ENCODE measurements at places on chromosomes 5 and 9.

- DNase-seq: no peak
Observed at GRCh38 chr9:134456756-134457305, 130.6 kb downstream of the RXRA start.

DNA sequence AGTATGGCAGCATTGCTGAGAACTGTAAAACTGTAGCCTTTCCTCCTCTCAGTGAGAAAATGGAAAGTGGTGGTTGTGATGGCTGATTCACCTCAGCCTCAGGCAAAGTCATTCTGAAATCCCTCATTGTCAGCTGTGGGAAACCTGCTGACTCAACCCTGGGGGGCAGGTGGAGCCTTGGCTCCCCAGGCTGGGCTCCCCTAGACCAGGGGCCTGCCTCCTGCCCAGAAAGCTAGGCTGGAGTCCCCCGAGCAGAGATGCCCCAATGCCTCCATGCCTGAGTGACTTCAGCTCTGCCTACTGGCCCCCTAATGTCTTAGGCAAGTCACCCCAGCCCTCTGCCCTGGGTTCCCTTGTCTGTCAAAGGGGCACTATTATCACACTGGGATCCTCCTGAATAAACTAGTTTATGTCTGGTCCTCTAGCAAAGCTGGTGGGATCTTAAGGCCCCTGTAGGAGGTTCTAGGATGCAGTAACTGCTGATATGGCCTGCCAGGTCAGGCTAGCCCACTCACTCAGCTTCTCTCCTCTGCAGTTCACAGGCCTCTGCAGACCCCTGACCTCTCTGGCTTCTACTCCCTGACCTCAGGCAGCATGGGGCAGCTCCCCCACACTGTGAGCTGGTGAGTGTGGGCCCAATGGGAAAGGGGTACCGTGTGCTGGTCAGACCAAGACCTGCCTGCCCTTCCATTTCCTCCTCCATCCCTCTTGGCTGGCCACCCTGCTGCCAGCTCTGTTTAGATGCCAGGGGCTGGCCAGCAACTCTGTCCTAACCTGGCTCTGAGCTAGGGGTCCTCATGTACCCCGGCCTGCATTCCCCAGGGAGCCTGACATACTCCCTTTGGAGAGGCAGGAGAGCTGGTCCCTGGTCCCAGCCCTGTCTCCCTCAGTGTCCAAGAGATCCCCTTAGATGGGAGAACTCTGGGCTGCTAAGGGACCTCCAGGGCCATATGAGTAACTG is 24.2 kb downstream of the TCF7 start:
- DNase-seq: no peak

DNA sequence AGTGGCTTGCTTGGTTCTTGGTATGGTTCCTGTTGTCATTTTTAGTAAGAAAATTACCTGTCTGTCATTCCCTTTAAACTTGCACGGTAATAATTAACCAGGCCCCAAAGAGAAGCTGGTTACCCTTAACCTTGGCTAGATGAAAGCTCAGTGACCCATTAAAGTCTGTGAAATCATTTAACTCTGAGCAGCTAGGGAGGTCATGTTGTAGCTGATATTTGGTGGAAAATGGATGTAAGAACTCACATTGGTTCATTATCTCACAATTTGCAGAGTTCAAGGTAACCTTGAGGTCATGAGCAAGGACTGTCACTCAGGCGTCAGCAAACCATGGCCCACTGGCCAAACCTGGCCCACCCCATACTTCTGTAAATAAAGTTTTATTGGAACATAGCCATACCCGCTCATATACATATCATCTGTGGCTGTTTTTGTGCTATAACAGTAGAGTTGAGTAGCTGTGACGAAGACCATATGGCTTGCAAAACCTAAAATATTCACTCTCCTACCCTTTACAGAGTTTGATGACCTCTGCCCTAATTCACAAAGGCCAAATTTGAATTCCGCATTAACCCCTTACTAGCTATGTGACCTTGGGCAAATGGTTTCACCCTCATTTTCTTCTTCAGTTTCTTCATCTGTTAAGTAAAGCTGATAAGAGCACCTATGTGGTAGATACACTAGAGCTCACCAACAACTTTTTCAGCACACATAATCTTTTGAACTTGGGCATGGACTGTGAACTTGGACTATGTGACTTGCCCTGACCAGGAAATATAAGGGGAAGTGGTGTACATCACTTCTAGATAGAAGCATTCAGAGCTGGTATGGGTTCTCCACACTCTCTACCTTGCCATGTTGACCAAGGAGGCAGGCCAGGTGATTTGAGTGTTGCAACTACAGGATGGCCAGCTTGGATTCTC is 61.5 kb upstream of the CPEB4 start:
- DNase-seq: no peak

DNA sequence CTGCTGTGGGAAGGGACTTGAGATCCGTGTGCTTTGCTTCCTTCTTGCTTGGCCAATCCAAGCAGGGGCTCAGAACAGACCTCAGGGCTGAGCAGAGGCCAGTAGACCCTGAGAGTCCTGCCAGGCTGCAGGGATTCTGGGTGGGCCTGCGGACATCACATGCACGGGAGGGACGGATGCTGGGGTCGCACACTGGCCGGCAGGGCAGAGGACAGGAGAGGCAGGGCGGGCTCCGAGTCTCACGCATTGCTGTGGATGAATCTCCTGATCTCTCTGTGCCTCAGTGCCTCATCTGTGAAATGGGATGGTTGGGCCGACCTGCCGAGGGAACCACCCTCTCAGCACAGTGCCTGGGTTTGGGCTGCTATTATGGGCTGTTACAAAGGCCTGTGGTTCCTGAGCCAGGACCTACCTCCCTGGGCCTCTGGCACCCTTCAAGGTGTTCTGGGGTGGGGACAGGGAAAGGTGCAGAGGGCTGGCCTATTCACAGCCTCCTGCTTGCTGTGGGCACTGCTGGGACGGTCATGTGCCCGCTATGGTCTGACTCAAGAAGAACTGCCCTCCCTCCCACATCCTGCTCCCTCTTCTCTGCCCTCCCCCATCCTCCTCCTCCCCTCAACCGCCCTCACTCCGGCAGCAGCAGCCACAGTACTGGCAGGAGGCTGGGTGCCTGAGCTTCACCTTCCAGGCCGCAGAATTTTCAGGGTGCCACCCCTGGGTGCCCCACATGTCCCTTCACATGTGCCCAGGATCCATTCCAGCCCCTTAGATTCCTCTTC is 43.3 kb downstream of the NCS1 start:
- no peak for DNase-seq

GRCh38 chr9:2967766-2968165 is 123.9 kb upstream of the PUM3 start:
- no peak for DNase-seq

DNA sequence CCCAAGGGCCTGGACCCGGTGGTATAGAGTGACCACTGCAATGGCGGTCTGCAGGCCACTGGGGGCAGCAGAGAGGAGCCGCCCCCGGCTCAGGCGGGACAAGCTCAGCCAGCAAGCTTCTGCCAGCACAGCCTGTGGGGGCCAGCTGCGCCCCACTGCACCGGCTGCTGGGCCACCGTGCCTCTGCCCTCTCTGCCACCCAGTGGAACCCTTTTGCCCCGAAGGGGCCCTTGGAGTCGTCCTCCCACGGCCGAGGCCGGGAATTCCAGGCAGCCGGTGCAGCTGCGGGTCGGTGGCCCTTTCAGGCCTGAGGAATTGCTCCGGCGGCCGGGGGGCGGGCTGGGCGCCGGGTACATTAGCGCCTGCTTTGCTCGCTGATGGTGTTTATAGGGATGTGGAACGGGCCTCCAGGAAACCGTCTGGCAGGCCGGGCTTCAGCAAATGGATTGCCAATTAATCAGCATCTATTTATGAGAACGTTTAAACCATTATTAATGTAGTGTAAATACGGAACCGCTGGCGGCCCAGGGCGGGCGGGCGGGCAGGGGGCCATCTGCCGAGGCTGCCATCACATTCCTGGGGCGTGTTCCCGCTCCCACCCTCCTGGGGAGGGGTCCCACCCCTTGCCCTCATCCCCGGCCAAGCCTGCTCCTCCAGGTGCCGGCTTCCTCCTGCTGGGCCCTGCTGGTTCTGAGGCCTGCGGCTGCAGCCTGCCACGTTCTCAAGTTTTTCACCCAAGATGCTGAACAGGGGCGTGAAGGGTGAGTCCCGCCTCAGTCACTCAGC is 127.4 kb downstream of the BARX1 start:
- peak; percentile 35 for DNase-seq

- DNase-seq: no peak
Observed at GRCh38 chr5:90996089-90996488, 387.0 kb downstream of the ARRDC3 start.

DNA sequence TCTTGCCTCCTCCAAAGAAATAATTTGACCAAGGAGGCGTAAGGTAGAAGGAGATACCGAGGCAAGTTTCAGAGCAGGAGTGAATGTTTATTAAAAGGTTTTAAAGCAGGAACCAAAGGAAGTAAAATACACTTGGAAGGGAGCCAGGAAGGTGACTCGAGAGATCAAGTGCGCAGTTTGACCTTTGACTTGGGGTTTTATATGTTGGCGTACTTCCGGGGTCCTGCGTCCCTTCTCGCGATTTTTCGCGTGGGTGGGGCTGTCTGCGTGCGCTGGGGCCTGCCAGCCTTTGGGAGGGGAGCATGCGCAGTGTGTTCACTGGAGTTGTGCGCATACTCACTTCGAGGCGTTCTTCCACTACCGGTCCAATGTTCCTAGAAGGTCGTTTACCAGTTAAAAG is 166.0 kb upstream of the IRX2 start:
- no peak for DNase-seq

GRCh38 chr5:142777850-142778249 is 7.7 kb downstream of the ARHGAP26 start:
- DNase-seq: no peak

DNA sequence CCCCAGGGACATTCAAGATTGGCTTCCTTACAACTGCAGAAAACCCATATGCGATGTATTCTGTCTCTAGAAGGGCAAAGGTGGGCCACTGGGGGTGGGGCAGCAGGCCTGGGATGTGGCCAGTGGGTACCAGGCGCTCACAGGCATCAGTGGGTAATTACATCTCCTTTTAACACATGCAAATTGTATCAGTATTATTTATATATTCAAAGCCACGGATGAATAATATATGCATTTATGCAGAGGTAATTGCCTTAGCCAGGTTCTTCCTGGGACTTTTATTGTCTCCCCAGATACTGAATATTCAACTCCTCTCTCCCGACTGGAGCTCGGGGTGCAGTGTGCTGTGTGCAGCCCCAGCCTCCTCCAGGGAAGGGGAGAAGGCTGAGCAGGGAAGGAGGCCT is 109.4 kb upstream of the MVB12B start:
- no peak for DNase-seq

GRCh38 chr9:123028973-123029372 is 4.5 kb upstream of the GPR21 start:
- DNase-seq: no peak

DNA sequence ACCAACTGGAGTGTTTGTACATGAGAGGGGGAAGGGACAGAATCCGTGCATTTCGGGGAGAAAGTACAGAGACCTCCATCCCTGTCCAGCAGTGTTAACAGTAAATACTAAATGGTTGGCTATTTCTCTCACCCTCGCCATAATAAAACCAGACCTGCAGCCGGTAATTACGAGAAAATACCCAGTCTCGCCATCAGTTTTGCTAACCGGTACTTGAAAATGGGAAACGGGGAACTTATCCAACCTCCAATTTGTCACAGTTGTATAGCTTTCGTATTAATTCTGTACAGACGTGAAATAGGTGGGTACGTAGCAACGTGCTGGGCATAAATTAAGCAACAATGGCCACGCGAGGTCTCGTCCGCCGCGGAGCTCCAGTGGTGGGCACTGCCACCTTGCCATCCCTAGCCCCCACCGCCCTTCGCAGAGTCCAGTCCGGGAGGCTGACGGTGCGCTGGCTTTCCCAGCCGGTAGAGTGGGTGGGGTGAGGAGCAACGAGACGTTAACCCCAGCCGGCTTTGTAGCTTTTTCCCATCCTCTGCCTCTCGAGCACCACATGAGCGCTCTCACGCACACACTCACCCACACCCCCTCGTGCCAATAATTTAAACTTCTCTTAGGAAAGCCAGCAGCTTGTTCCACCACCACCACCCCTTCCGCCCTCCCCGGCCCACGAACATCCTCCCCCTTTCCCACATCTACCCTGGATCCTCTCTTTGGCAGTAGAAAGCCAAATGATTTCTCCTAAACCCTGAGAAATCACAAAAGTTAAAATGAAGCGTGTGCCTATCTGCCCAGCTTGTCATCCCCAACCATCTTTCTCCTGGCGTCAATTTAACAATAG is 1.8 kb downstream of the ELAVL2 start:
- no peak for DNase-seq

DNA sequence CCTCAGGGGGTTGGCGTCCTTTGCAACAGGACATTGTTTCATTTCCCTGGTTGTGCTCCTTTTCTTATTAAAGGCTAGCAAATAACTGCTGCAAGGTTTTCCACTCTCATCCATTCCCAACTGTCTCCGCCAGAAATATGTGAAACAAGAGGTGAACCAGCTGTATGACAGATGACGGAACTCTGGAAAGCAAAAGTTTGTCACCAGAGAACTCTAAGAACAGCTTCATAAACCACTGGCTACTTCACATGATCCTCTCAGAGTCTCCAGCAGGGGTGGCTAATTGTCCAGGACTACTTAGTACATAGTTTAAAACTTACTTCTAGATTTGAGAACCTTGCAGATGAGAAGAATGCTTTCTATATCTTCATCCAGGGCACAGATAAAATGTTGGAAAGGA is 195.9 kb upstream of the RAD23B start:
- no peak for DNase-seq

DNA sequence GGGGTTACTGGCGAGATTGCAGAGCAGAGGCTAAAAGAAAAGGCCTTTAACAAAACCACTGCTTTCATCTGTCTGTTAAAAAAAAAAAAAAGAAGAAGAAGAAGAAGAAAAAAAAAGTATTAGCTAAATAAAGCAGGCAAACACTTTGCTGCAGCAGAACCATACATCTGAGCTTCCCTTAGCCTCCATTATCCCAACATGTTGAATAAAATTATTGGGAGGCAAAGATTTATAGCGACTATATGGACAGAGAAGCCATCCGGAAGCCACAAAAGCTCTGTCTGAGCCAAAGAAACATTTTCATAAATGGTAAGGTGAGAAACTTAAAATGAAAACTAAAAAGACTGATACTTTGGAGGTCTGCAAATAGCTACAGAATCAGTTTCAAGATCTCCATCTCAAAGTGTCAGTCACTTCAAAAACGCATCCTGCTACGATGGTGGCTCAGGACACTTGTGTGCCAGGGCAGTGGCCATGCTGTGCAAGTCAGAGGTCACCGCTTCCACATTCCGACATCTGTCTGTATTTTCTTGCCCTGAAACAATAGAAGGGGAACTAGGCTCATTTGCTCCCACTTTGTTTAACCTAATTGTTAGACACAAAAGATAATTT is 9.6 kb downstream of the EFNA5 start:
- DNase-seq: no peak
